ENCODE measurements at places on chromosomes 5 and 9.

- no peak for DNase-seq
Measured at GRCh38 chr9:133369933-133370332, 5.9 kb downstream of the SURF4 start.

DNA sequence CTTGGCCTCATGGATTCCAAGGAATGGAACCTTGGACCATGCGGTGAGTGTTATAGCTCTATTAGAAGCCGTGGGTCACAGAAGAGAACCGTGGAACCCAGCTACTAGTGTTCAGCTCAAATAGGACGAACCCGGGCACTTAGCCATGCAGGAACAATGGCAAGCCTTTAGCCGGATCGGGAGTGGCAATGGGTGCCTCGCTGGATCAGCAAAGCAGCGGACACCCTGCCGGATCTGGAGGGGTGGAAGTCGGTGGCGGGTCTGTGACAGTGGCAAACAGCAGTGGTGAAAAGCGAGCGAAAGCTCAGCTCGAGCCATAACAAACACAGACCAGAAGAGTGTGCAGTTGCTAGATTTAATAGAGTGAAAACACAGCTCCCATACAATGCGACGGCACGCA, 2.4 kb upstream of the CDO1 start:
- DNase-seq, result no peak

GRCh38 chr9:33040792-33041431, 15.8 kb downstream of the DNAJA1 start:
- DNase-seq, result no peak

DNA sequence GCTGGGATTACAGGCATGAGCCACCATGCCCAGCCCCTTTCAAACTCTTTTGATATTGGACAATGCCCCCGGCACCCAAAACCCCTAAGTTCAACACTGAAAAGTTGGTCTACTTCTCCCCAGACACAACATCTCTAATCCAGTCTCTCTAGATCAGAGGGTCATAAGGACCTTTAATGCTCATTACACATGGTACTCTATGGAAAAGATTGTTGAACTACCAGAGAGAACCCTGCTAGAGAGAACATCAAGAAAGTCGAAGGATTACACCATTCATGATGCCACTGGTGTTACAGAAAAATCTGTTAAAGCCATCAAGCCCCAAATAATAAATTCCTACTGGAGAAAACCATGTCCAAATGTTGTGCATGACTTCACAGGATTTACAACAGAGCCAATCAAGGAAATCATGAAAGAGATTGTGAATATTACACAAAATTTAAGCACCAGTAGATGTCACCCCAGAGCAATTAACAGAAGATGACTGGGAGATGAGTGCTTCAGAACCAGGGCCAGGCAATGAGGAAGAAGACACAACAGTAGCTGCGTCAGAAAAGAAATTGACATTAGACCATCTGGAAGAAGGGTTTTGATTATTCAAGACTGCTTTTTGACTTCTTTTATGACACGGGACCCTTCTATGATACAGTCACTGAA, 28.3 kb upstream of the NIPAL4 start:
- DNase-seq, result peak; percentile 63

DNA sequence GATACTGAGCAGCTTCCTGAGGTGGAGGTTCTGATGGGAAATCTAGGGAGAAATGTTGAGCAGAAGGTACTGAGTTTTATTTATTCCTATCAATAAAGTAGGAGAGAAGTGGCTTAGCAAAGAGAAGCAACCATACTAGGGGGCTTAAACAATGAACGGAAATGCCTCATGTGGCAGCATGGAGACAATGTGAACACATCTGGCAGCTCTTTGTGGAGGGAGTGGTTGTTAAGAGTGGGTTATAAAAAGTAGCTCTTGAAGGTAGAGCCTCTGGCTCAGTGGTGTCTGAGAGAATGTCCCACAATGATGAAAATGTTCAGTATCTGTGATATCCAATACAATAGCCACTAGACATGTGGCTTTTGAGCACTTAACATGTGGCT, 52.7 kb upstream of the EQTN start:
- DNase-seq, result no peak

DNA sequence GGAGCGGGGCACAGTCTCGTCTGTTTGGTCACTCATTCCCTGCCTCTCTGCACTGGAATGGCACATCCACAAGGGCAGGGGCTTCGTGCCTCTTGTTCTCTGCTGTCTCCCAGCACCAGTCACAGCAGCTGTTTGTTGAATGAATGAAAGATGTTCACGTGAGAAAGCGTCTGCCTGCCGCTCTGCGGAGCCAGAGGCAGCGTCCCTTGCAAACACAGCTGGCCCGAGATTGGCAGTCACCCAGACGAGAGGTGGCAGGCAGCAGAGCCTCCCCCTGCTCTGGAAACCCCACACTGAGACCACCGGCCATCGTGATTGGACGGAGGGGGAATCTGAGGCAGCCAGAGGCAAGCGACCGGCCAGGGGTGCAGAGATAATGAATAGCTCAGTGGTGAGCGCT, 6.0 kb upstream of the FAM163B start:
- DNase-seq, result no peak

GRCh38 chr5:147956064-147956841, 49.9 kb upstream of the C5orf46 start:
- DNase-seq, result no peak

GRCh38 chr9:4614627-4615026, 47.5 kb upstream of the PLPP6 start:
- no peak for DNase-seq
